ENCODE measurements at places on chromosomes 12 and 14. TPM values are rescaled to one million over a fixed set of nuclear protein-coding genes. Genes with fewer than 3 reads are reported as not detected.

DNA sequence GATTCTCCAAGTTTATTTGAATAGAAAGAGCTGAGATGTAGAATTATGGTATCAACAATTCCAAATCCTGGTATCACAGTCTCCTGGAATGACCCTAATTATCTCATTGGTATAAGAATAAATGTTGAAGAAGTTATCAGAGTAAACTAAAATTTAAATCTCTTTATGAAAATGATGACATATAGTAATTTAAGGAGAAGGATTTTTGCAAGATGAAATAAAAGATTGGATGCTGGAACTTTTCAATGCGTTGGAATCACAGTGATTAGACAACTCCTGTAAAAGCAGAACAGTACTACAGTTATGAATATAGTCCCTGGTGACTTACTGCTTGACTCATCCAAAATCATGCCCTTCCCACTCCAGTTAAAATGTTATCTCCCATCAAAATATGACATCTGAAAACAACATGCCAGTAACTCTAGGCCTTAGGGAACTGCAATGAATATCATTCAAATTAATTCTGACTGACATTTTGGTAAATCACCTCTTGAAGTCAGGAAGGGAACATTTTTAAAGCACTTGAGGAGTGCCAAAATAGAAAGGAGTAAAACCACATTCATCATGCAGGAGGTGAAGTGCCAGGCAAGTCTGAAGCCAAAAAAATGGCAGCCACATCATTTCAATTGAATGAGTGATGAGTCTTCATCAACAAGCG lies 197.8 kb upstream of the PRKD1 start:
- DNase-seq = no peak

GRCh38 chr12:57844709-57845477 lies 1.6 kb downstream of the CTDSP2 start:
- DNase-seq = peak; percentile 70

DNA sequence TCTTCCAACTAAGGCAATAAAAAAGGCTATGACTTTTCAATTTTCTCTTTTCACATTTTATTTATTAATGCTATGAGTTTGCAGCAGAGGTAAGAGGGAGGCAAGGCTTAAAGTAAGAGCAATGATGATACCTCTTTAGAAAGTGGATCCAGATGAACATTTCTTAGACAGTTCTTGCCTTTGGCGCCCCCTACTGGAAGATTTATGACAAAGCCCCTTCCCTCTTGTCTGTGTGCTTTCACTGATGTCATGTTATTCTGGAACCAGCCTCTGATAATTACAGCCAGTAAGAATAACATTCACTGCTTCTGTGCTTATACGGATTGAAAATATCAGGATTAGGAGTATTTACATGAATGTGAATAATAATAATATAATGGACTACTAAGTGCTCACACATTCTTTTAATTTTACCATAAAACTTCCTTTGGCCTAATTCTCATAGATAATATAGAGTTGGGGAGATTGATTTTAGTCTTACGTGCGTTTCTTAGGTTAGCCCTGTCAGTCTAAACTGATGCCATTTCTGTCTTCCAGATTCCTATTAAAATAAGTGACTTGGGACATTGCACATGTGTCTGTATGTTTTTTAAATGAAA lies 1929.9 kb upstream of the SEL1L start:
- peak; percentile 38 for DNase-seq

TMEM132D gene
- 0.13 TPM for total RNA-seq

CCDC38 gene
- total RNA-seq = 0.31 TPM
